Activated T-cell treated with anti-CD3 and anti-CD28 coated beads for 4 hours (primary cell): ENCODE measurements at places on chromosomes 16 and 17.

DNA sequence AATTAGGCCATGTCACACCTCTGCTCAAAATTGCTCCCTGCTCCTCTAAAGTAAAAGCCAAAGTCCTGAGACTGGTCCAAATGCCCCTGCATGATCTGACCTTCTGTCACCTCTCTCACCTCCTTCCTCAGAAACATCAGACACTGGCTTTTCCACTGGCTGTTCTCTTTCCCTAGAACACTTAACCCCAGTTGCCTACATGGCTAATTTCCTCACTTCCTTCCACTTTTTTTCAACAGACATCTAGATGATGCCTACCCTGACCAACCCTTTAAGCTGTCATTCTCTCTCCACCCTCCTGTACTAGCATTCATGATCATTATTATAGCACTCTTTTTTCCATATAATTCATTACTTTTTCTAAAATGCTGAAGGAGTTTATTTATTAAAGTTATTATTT is 31.0 kb downstream of the CCT6B start:
- DNase-seq = no peak

- DNase-seq = no peak
Observed at GRCh38 chr16:22356930-22357634, 17.3 kb downstream of the CDR2 start.

- no peak for DNase-seq
Observed at GRCh38 chr16:64809876-64810629, 311.8 kb downstream of the CDH11 start.

GRCh38 chr17:34988644-34989043 is 8.3 kb downstream of the LIG3 start:
- no peak for DNase-seq

- no peak for DNase-seq
Observed at GRCh38 chr17:52546990-52547389, 388.5 kb upstream of the CA10 start.

DNA sequence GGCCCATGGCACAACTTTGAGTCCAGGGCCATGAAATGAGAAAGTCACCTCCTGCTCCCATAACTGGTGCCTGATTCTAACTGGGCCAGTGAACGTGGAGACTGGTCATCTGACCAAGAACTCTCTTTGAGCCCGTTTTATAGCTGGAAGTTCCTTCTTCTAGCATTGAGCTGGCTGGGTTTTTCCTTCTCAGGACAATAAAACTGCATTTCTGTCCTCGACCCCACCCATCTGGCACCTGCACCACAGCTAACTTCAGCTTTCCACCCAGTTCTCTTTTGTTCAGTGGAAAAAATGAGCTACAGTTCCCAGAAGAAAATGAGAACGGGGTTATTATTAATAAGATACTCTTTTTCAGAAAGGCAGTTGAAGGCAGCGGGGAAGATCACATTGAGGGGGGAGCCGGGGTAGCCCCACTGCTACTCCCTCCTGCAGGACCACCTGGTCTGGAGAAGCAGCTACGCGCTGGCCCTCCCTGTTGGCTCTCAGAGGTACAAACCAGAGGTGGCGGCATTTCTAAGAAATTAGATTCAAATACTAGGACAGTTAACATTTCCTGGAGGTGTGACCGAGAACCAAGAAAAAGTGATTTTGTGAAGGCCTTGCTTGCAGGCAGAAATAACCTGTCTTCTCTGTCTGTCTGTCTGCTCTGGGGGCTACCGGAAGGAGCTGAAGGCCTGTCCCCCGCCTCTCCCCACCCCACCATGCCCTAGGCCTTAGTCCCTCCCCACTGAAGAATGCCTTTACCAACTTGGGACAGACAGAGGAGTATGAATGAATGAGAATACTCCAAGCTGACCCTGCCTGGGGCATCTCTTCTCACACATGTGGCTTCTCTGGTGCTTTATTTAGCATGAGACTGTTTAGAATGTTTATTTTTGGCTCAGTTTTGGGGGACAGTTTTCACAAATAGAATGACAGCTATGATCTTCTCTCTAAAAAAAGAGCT is 123.9 kb downstream of the XYLT1 start:
- DNase-seq = no peak

DNA sequence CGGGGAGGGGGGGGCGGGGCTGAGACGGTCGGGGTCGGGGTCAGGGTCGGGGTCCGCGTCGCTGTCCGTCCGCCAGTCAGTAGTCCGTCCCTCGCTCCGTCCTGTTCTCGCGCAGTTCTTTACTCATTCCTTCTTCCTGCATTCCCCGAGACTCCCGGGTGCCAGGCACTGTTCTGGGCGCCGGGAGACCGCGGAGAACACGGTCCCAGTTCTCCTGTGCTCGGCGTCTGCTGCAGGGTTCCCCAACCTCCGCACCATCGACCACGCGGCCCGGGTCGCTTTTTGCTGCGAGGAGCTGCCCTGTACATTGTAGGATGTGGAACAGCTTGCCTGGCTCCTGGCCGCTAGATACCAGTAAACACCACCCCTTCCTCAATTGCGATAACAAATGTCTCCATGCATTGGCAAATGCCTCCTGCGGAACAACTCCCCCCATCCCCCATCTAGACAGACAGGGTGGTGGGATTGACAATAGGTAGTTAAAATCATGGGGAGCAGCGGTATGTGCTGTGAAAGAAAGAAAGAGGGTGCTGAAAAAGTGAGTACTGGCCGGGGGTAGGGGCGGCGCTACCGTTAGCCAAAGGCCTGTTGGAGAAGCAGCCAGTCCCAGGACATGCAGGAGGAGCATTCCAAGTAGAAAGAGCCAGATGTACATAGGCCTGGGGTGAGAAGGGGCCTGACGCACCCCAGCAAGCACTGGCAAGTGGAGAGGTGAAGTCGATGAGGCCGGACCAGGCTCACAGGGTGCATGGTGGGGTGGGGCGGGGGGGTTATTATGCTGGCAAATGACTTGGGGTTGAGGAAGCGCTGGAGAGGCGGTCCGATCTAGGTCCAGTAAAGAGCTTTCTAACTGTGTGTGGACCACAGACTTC is 631 bp downstream of the TRAF7 start:
- no peak for DNase-seq

- no peak for DNase-seq
Observed at GRCh38 chr16:51327001-51327400, 175.9 kb upstream of the SALL1 start.

- no peak for DNase-seq
Observed at GRCh38 chr17:72064606-72065193, 56.1 kb upstream of the SOX9 start.

DNA sequence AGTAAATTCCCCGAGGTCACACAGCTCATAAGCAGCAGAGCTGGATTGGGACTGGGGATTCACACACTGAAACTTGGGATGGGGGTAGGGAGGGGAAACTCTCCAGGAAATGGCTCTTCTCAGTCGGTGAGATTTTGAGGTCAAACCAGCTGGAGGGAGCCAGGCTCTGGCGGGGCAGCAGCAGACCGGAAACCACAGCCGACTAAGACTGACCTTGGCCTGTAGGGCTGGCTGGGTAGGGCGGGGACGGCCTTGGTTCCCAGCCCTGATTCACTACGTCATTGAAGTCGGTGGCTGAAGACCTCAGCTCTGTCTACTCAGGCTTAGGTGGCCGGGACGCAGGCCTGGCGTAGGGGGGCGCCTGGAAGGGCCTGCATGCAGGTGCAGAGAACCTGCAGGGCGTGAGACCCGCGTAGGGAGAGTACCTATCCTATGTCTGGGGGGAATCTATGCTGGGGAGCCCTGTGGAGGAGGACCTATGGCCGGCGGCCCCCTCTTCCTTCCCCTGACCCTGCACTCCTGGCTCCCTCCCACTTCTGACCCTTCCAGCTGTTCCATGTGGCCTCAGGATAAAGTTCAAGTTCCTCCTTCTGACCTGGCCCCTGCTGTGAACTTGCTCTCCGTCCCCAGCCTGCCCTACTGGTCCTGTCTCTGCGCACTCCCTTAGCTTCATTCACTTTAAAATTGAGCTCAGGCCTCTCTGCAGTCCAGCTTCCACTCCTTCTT is 11.9 kb upstream of the SLC4A1 start:
- DNase-seq = no peak

GRCh38 chr17:34207572-34207971 is 47.5 kb upstream of the CCL2 start:
- no peak for DNase-seq

DNA sequence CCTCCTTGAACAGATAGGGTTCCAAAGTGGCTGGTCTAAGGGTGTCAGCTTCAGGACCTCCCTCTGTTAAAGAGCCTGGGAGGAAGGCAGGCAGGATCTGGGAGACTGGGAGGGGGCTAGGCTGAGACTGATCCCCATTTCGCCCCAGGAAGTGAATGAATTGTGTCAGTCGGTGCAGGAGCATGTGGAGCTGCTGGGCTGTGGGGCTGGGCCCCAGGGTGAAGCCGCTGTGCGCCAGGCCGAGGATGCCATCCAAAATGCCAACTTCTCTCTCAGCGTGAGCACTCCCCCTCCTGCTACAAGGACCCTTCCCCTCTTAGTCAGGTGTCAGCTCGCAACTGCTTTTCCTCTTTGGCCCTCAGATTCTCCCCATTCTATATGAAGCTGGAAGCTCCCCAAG is 6.1 kb downstream of the CARMIL2 start:
- DNase-seq = no peak

GRCh38 chr17:73706858-73707257 is 62.6 kb upstream of the SDK2 start:
- no peak for DNase-seq

GRCh38 chr17:5793899-5794298 is 209.6 kb upstream of the NLRP1 start:
- DNase-seq = no peak

DNA sequence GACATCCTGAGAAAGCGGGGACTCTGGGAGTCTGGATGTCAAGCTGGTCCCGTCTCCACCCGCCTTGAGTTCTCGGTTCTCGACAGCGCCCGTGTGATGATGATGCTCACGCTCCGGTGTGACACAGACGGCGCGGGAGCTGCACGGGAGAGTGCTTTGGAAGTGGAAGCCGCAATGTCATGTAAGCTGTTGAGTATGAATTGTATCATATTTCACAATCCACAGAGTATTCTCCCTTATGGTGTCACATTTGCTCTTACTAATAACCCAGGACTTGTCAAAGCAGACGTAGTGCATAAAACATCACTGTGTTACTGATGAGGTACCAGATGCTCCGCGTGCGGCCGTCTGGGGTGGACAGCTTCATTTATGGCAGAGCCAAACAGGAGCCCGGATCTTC is 217.5 kb upstream of the CHMP6 start:
- no peak for DNase-seq

GRCh38 chr17:2215616-2216364 is 87.8 kb downstream of the SMG6 start:
- DNase-seq = peak; percentile 42

DNA sequence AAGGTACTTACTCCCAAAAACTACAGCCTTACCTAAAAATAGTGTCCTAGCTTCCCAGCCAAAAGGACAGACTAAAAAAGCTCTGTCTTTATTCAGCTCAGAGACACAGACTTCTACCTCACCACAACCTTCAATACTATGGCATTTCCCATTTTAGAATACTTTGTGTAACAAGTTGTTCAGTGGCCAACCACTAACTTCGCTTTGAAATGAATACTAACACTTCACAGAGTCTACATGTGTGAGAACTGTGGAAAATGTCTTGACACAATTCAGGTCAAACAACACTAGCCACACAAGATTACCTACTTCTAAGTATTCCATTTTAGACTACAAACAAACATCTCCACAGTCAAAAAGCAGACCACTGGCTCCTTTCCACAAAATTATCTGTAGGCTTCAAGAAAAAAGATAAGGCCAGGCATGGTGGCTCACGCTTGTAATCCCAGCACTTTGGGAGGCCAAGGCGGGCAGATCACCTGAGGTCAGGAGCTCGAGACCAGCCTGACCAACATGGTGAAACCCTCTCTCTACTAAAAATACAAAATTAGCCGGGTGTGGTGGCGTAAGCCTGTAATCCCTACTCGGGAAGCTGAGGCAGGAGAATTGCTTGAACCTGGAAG is 3.2 kb downstream of the HELZ start:
- DNase-seq = no peak

GRCh38 chr17:66673668-66674276 is 161.1 kb upstream of the CACNG5 start:
- peak; percentile 44 for DNase-seq

DNA sequence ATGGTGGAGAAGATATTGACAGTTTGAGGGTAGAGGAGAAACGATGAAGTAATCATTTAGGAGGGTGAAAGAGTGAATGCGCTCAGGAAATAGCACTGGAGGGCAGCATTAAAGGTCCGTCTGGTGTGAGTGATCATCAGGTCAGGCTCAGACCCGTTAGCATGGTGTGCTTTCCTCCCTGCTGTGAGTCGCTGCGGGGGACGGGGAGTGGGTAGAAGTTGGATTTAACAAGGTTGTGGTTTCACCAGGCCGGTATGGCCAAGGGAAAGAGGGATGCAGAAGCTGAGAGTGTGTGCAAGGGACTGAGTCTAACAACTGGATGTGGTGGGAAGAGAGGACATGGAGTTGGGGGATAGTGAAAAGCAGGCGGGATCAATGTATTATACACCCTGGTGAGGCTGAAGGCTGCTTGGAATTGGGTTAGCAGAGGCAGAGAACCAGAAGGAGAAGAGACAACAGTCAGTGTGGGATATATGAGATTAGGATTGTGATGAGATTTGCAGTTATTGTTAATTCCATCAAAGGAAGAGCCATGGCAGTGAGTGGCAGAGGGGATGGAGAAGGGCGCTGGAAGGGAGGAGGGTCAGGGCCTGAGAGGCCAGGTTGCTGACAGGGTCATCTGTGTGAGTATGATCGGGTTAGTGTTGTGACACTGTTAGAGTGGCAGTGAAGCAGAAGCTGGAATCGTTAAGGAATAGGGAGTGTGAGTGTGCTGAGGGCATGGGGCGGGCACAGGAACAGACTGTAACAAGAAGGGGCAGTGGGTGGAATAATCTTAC is 59.0 kb upstream of the TBX2 start:
- no peak for DNase-seq

- no peak for DNase-seq
Observed at GRCh38 chr17:42338427-42338985, 49.7 kb downstream of the STAT3 start.

DNA sequence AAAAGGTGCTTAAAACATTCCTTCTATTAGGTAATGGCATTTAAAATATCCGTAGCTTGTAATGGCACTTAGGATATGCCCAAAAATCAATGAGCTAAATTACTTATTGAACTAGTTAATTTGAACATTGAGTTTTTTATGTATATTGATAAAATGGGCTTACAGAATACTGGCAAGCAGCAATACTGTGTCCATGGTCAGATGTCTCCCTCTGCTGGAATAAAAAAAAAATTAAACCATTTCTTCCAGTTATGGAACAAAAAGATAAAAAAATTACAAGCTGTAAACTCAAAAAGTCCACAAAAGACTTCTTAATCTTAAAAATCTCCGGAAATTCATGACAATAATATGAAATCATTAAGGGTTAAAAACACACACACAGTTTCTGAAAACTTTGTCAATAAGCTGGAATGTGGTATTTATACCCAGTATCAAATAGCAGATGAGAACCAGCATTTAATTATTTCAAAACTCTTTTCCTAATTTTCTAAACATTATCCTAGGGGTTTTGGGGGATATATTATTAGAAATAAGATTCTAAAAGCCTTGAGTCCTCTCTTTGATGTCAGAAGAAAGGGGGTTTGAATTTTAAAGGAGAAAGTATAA is 21.5 kb upstream of the PSMD7 start:
- no peak for DNase-seq

- no peak for DNase-seq
Observed at GRCh38 chr16:53378138-53378537, 56.1 kb upstream of the RBL2 start.

GRCh38 chr17:47955497-47956461 is 1.9 kb downstream of the PRR15L start:
- DNase-seq = no peak
